ENCODE measurements at places on chromosomes 1 and 21.

- H3K27ac ChIP-seq, result no peak overlapping the region
- H3K4me1 ChIP-seq, result peaks cover 4% of the 10 kb centered on the region
- no peak for DNase-seq
- no peaks in the 10 kb centered on the region for H3K27me3 ChIP-seq
Observed at GRCh38 chr1:39337067-39337466, 132.6 kb downstream of the MACF1 start.

DNA sequence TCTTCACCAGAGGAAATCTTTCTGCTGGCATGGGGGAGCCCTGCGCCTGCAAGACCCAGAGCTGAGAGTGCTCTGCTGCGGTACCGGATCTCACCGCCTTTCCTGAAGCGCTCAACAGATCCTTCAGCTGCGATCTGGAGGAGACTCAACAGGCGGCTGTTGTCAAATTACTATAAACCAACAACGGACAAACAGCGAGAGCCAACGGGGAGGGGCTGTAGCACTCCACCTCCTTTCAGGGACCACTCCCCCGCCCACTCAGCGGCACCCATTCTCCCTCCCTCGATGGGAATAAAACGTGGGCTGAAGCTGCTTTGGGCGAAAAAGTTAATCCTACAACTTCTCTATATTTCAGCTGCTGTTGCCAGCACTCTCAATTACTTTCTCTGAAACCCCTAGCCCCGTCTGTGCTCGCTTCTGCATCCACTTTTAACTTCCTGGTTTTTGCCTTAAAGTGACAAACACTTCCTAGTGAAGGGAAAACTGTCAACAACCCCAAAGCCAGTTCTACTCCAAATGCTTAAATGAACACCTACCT, at the start of gene FMO5:
Gene FMO5 (minus strand): TSS at position 147 of the 538 bp plus-strand sequence. CDS start 310 bp downstream, outside the sequence.
- H3K36me3 ChIP-seq, result no peaks in the 10 kb centered on the region
- peaks cover 17% of the 10 kb centered on the region for H3K27me3 ChIP-seq
- peak; percentile 23 for DNase-seq
- peak within 1 kb of the TSS; percentile 96 for H3K4me3 ChIP-seq
- H3K4me1 ChIP-seq, result peaks cover 12% of the 10 kb centered on the region
- peak within 1 kb of the TSS; percentile 64 for H3K27ac ChIP-seq

DNA sequence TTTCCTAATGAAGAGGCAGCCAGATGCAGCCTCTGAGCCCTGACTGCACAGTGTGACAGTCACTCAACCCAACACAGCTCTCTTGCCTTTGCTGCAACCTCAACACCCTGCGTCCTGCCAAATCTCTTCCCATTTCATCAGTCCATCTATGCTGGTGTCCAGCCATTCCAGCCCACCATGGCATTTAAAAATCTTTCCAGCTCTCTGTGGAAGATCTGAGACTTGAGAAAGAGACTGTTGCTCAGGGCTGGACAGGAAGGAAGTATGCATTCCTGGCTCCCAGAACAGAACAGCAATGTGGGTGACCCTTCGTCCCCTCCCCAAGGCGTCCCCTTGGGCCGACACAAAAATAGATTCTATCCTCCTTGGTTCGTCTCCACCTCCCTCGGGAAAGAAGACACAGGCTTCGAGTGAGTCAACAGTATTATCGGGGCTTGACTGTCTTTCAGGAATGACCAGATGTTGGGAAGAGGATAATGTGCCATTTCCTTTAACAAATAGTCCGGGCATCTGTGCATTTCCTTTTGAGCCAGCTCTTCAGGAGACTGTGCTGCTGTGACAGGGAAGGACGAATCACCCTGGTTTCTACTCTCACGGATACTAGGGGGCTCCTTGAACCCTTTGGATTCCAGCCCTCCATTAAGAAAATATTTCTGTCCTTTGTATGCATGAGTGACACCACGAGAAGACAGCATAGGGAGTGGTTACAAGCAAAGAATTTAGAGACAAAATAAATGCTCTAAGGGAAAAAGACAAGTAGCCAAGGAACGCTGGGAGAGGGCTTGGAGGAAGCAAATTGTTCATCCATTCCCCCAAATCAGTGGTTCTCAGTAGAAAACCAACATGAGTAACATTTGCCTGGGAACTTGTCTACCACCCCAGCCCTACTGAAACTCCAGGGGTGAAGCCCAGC, 111.4 kb upstream of the CDC42BPA start:
- no peaks in the 10 kb centered on the region for H3K36me3 ChIP-seq
- H3K27me3 ChIP-seq, result no peaks in the 10 kb centered on the region
- no peak overlapping the region for H3K4me3 ChIP-seq

- H3K36me3 ChIP-seq, result peaks cover 43% of the 10 kb centered on the region
- DNase-seq, result no peak
- H3K4me1 ChIP-seq, result peaks cover 40% of the 10 kb centered on the region
- H3K4me3 ChIP-seq, result peak overlapping the region; percentile 30
- no peaks in the 10 kb centered on the region for H3K27me3 ChIP-seq
Observed at GRCh38 chr1:169110689-169111447, 4.4 kb downstream of the ATP1B1 start.

DNA sequence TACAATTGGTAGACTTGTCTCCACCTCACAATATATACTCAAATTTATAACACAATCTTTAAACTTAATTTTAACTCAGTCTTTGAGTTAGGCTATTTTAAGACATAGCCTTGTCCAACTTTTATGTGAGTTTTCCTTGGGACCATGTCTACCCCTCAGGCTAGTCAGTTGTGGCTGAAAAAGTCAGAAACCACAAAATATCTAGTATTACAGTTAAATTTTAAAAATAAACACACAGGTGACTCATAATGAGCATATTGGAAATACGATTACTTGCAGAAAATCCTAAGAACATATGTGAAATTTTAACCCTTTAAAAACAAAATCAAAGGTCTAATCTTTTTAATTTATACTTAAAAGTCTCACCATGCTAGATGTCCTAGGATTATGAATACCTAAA, 4.8 kb upstream of the ASB17 start:
- H3K4me3 ChIP-seq, result no peak overlapping the region
- DNase-seq, result no peak
- H3K27ac ChIP-seq, result no peak overlapping the region
- H3K36me3 ChIP-seq, result no peaks in the 10 kb centered on the region
- no peaks in the 10 kb centered on the region for H3K27me3 ChIP-seq

GRCh38 chr1:51073456-51073855, 28.6 kb upstream of the C1orf185 start:
- no peak overlapping the region for H3K27ac ChIP-seq
- DNase-seq, result no peak
- H3K4me1 ChIP-seq, result no peaks in the 10 kb centered on the region
- H3K27me3 ChIP-seq, result peaks cover 25% of the 10 kb centered on the region
- H3K36me3 ChIP-seq, result no peaks in the 10 kb centered on the region

Measured in activated T-helper 2 cell treated with anti-CD3 and anti-CD28 coated beads, Interferon-gamma antibody, Interleukin-2, Interleukin-4, amounts not matched to agents 10 μg/mL and 5 μg/mL and 100 μg/mL, durations not matched to agents 14 hours and 24 hours and 36 hours (primary cell).